ENCODE measurements at places on chromosomes 4 and X.

DNA sequence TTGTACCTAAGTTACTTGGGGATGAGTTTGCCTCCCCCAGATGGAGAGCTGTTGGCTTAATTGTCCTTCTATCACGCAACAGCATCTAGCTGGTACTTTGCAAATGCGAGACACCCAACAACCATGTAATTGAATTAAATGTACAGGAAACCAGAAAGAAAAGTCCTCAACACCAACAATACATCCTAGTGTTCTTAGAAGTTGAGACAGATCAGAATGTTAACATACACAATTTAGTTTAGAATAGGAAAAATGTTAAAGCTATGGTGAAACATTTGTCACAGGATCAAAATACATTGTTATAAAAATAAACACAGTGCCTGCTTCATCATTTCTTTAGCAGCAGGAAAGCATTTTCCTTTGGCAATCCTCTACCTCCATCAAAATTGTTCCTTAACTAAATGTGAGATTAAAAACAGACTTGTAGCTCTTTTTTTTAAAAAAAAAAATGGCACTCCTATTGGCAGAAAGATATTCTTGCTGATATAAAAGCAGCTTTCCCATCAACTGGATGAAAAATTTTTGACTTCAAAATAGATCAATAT lies 163.1 kb upstream of the MID1 start:
- no peak for DNase-seq

GRCh38 chr4:150178161-150178560 lies 99.9 kb downstream of the DCLK2 start:
- DNase-seq, result no peak

- DNase-seq, result no peak
These were observed 38.3 kb upstream of the KLHL8 start for GRCh38 chr4:87258677-87259076.

DNA sequence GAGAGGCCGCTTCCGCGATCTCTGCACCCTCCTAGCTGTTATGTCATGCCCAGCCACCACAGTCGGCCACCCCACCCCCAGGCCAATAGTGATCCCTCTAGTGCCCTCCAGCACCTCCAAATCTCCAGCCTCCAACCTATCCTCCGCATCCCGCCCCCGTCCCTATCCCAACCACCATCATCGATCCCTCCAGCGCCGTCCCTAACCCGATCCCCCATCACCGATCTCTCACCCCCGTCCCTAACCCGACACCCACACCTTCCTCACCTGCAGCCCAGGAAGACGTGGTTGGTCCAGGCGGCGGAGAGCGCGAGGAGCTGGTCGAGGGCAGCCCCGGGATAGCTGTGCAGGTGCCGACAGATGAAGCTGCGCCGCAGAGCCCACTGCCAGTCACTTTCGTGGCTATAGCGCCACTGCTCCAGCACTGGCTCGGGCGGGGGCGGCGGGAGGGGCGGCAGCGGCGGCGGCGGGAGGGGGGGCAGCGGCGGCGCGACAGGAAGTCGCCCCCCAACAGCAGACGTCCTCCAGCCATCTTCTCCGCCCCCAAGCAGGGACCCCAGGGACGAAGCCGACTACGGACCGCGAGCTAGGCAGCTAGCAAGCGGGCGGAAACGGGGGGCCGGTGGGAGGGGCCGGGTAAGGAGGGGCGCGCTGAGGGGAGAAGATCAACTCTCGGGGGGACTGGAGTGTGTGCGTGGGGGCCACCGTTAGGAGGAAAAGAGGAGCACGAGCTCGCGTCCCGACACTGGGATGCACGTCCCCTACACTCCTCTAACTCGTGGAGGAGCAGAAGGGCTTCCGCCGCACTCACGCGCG lies 552 bp downstream of the NKRF start:
- DNase-seq, result peak; percentile 37

GRCh38 chrX:3379111-3379510 lies 32.7 kb upstream of the MXRA5 start:
- DNase-seq, result no peak

DNA sequence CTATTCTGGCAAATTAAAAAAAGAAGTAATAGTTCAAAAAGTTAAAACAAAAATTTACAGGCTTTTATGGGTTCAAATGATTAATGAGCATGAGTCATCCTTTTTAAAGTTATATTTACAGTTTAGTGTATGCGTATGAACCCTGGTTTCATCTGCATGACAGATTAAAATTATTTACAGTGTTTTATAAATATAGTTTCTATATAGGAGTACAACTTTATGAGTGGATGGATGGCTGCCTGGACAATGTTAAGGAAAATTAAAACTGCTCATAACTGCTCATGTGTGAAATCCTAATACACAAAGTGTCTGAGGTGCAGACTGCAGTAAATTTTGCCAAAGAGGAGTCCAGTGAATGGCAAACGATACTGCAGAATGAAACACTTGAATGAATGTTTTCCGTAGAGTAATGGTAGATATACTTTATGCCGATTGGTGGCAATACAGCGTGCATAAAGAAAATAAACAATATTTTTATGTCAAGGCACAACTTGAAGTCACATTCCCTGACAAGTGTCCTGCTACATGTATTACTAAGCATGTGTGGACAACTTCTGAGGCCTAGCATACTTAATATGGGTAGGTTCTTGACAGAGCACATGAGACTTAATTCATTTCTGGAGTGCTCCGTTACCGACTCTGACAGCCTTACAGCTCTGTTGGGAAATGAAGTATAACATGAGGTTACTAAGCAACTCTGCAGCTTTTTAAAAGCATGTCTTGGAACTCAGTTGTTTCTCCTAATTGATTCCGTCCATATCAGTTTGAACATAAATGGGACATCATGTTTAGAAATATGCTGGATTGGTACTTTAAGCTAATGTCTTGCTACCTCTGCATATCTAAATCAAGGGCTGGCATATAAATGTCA lies 985.6 kb upstream of the PCDH7 start:
- DNase-seq, result no peak

- no peak for DNase-seq
These were observed 10.9 kb downstream of the NFKB1 start for GRCh38 chr4:102511830-102512605.

DNA sequence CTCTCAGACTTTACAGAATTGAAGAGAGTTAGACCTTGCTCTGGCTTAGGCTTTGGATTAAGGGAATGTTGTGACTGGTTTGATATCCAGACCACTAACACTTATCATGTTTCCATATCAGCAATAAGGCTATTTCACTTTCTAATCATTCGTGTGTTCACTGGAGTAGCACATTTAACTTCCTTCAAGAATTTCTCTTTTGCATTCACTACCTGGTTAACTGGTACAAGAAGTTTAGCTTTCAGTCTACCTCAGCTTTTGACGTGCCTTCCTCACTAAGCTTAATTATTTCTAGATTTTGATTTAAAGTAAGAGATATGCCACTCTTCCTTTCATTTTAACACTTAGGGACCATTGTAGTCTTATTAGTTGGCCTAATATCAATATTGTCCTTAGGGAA lies 62.6 kb downstream of the CASP6 start:
- DNase-seq, result no peak

- DNase-seq, result no peak
These were observed 496.7 kb downstream of the SPRY1 start for GRCh38 chr4:123893011-123893981.

- DNase-seq, result peak; percentile 22
These were observed 93.3 kb downstream of the MAMLD1 start for GRCh38 chrX:150456466-150456865.

GRCh38 chrX:15142084-15142715 lies 127.7 kb downstream of the ASB9 start:
- DNase-seq, result peak; percentile 10

GRCh38 chr4:10345381-10345784 lies 111.8 kb downstream of the ZNF518B start:
- no peak for DNase-seq

GRCh38 chr4:76305971-76306881 lies at the start of gene STBD1:
Gene STBD1 (plus strand): TSS chr4:76306733. CDS start chr4:76306770, 37 bp downstream.
- peak; percentile 58 for DNase-seq

- no peak for DNase-seq
These were observed 90.2 kb upstream of the SOD3 start for GRCh38 chr4:24705016-24705753.

DNA sequence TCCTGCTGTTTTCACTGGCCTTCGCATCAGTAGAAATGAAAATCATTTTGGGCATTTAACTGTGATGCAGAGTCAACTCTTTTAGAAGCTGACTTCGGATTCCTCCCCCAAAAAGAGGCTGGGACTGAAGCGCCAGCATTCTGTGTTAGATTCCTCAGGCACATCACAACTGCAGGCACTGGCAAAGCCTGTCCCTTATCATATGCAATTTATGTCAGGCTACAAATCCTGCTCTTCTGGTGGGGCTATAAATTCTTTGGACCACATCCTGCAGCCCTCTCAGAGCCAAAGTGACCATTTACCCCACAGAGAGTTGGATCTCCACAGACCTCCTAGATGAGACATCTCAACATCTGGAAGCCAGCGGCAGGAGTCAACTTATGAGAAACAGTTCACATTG lies 138.4 kb downstream of the CBR4 start:
- DNase-seq, result no peak

GRCh38 chrX:128619490-128619889 lies 567.3 kb upstream of the ACTRT1 start:
- no peak for DNase-seq

- DNase-seq, result no peak
These were observed 37.2 kb upstream of the FAM9B start for GRCh38 chrX:9071031-9071650.

GRCh38 chr4:164997941-164998340 lies 20.5 kb upstream of the TRIM61 start:
- no peak for DNase-seq

DNA sequence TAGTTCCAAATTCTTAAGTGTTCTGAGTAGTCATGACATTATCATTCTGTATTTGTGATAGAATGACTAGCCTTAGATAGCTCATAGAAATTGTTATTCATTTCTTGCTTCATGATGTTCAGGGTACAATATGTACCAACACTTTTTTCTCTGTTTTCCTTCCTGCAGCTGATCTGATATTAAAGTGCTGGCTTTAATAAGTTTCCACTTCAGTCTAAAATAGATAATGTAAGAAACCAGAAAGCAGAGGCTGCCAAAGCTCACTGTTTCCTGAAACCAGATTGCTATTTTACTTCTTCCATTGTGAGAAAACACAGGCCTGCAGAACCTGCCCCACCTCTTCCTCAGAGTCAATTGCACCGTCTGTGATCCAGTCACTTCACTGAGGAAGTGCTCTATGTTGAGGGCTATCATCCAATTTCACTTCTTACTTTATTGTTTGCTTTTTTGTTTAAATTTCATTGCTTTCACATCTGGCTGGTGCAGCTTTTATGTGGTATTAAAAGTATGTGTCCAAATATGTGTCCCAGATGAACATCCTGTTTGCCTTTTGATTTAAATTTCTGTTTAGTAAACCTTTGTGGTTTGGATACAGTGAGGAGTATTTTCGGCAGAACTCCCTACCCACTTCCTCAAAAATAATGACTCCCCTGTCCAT lies 652.1 kb downstream of the ANKRD50 start:
- DNase-seq, result no peak

Measured in activated CD4-positive, alpha-beta T cell treated with anti-CD3 and anti-CD28 coated beads, Interleukin-10, Interleukin-2, amounts not matched to agents 100 ng/mL and 50 ng/mL, durations not matched to agents 16 hours and 8 hours (primary cell).